ENCODE measurements at places on chromosomes 16 and 17. TPM values are rescaled to one million over a fixed set of nuclear protein-coding genes. Genes with fewer than 3 reads are reported as not detected.

TMEM204 gene
- total RNA-seq: 9.6 TPM

FOXF1 gene
- total RNA-seq: 60.4 TPM

SOST gene
- not detected for total RNA-seq

ELAC2 gene
- 109 TPM for total RNA-seq

NUP93 gene
- 98.2 TPM for total RNA-seq

DECR2 gene
- 10.2 TPM for total RNA-seq

EFCAB13 gene
- 6.2 TPM for total RNA-seq

BCAR1 gene
- total RNA-seq: 169 TPM

NXN gene
- total RNA-seq: 51.8 TPM

TSPOAP1 gene
- total RNA-seq: not detected

KRTAP4-9 gene
- not detected for total RNA-seq

NPIPA5 gene
- 4.2 TPM for total RNA-seq

YBX2 gene
- not detected for total RNA-seq

CCL22 gene
- not detected for total RNA-seq

C16orf95 gene
- total RNA-seq: 2.4 TPM

TNP2 gene
- total RNA-seq: not detected

Measured in placental pericyte (primary cell).